Calu3 (cell line): ENCODE measurements at places on chromosomes 2 and 18. TPM values are rescaled to one million over a fixed set of nuclear protein-coding genes. Genes with fewer than 3 reads are reported as not detected.
A peak's percentile ranks its signal among the peaks of the same experiment; 100 is the strongest.

Gene CAPN13
- total RNA-seq = 11.8 and 12.0 TPM in 2 replicates

GRCh38 chr18:60804415-60804814 is 431.8 kb upstream of the MC4R start:
- DNase-seq = no peak

DNA sequence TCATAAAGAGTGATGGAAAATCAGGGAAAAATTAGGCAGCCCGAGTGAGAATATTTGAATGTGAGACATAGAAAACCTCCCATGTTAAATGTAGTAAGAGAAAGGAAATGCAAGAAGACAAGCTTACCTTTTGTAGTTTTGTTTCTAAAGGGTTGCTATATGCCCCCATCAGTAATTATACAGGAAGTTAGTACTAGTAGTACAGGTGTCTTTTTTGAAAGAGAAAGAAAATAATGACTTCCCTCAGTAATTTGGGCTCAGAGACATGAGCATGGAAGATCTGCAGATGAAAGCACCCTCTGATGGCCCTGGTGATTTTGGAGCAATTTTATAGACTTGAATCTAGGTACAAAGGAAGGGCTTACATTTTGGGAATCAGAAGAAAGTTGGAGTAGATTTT is 80.8 kb downstream of the RHBDD1 start:
- DNase-seq = no peak

DNA sequence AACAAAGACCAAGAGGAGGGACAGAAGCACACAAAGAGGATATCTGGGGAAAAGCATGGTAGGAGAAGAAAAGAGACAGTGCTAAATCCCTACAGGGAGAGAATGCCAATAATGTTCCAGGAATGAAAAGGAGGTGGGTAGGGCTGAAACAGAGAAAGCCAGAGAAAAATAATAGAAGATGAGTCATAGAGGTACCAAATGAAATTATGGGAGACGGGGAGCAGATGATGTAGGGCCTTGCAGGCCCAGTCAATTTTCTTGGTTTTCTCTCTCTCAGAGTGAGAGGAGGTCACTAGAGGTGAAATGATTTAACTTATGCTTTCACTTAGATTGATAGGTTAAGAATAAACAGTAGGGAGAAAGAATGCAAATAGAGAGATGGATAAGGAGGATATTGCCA is 61.5 kb downstream of the RPRM start:
- no peak for DNase-seq

GRCh38 chr2:16071865-16072637 is 131.7 kb downstream of the MYCN start:
- no peak for DNase-seq

DNA sequence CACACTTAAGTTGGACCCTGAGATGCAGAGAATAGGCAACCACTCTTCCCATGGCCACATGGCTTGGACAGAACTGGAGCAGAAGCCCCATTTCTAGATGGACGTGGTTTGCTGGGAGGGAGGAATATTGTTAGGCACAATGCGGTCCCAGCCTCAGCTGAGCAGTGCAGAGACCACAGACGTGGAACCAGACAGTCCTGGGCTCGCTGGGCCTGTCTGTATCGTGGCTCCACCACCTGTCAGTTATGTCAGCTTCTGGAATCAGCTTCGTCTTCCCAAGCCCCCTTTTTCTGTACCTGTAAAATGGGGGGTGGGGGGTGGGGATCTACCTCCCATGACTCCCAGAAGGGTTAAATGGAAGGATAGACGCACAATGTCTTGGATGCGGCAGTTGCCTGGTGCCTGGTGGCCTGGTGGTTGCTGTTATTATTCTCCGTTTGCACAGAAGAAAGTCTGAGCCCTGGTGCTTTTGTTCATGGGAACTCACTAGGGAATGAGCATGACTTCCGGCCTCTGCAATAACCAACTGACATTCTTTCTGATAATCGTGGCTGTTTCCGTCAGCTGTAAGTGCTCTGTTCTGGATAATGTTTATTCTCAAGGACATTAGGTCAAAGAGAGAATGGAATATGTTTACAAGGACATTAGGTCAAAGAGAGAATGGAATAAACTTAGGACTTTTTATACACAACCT is 31.4 kb downstream of the COLEC11 start:
- no peak for DNase-seq

DNA sequence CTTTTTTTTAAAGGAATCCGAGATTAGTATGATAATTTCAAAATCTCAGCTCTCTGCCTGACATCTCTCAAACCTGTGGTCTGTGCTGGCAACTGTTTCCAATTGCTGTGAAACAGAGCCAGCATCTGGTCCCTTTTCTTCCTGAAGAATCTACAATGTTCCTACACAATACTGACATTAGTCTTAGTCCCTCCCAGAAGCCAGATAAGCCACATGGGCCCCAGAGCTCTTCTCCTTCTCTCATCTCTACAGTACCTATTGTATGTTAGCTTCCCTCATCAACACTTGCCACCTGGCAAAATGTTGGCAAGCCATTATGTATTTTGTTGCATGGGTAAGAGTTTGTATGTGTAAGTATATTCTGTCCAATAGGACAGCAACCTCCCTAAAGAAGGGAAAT is 62.9 kb upstream of the CDKL4 start:
- no peak for DNase-seq

DNA sequence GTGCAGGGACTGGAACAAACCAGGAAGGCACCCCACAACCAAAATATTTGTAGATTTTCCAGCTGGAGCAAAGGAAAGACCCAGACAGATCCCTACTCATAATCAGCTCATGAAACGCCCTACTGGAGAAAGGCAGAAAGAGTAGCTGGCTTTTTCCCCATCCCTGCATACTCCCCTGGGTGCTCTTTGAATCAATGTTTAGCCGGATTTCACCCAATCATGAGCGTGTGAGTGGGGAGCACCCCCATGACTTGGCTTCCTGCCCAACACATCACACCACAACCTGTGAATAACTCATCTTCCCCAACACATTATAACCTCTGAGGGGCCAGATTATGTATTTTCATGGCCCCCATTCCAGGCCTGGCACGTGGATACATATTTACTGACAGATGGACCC is 35.1 kb upstream of the SLC14A1 start:
- DNase-seq = no peak

GRCh38 chr2:69436596-69436937 is 668 bp downstream of the NFU1 start:
- DNase-seq = no peak

Gene MAL
- not detected in 2 replicates for total RNA-seq

Gene C2orf49
- 18.1 and 19.0 TPM in 2 replicates for total RNA-seq

Gene MOCOS
- total RNA-seq = 24.5 and 25.7 TPM in 2 replicates

Gene CHRNG
- not detected in 2 replicates for total RNA-seq

- no peak for DNase-seq
Measured at GRCh38 chr18:2958819-2959298, 54.1 kb downstream of the LPIN2 start.

- DNase-seq = no peak
Measured at GRCh38 chr2:128444121-128444771, 125.6 kb upstream of the HS6ST1 start.

GRCh38 chr2:55519938-55520885 is 694 bp downstream of the CFAP36 start:
- peak; percentile 23 for DNase-seq

Gene MAP4K3
- total RNA-seq = 30.7 and 40.4 TPM in 2 replicates

DNA sequence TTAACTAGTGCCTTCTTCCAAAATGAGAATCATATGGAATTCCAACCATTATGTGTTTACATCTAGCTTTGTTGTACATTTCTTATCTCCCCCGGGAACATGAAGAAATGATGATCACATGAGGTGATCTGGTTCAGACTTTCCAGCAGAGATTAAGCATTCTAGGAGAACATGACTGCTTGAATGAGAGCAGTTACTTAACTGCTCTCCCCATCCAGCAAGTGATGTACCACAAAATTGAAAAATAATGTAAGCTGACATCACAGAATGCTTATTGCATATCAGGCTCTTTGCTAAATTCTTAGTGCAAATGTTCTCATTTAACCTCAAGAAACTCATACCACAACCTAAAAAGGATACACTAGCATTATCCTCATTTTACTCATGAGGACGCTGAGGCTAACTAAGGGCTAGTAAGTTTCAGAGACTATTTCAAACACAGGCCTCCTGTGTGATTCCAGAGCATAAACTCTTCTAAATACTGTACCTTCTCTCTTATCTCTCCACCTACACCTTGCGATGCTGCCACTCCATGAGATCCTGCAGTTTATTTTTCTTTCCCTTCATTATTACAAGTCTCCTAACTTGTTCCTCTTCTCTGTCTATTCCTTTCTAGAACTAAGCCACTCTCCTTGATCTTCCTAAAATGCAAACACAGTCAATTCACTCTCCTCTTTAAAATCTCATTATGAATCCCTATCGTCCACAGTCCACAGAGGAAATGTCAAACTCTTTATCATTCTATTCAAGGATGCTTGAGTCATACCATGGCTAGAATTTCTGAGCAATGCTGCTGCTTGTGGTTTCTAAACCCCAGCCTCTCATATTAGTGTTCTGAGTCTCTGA is 1224.8 kb upstream of the ZEB2 start:
- DNase-seq = no peak

DNA sequence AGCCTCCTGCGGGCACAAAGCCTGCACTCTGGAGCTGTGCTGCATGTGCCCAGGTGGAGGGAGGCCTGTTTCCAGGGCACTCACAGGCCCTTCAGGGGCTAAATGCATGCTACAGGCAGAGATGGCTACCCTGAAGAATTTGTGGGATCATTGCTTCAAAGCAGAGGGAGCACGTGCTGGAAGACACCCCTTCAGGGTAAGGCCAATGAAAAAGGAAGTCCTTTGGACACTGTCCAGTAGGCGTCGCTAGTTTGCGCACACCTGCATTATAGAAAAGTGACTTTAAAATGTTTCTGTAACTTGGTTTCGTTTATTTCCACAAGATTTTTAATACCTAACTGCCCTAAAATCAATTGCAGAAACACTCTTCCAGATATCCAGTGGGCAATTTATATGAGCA is 325.3 kb downstream of the ZNF516 start:
- DNase-seq = no peak

- DNase-seq = no peak
Measured at GRCh38 chr2:46984040-46984439, 68.4 kb upstream of the MCFD2 start.

Gene KCNE4
- total RNA-seq = not detected in 2 replicates

Gene GALNT3
- total RNA-seq = 75.0 and 79.8 TPM in 2 replicates

GRCh38 chr18:55585065-55585919 is 2.7 kb downstream of the TCF4 start:
- no peak for DNase-seq

DNA sequence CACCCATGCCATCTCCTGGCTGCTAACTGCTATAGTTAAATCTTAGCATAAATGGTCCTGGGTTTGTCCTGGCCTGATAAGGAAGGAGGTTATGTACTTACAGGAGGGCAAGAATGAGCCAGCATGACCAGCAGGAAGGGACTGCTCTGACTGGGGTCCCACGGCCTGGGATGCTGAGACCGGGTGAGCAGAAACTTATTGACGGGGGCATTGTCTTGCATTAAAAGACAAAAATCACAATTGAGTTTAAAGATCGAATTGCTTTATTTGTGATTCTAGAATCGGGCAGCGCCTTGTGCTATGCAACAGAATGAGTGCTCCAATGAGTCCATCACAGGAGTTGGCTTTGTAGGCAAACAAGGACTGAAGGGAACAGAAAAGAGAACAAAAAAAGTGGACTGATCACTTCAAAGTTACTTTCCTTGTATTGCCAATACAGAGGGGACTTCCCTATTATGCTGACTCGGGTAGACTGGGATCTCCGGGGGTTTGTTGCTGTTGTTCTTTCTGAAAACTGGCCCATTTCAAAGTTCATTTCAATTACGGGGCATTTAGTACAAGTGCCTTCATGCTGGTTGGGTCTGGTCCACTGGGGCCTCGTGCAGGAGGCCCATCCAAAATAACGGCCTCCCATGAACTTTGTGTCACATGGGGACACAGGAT is 87.1 kb upstream of the SLC66A3 start:
- no peak for DNase-seq

- no peak for DNase-seq
Measured at GRCh38 chr2:72278046-72278445, 130.4 kb upstream of the CYP26B1 start.

Gene LYPD6B
- 0.87 and 1.3 TPM in 2 replicates for total RNA-seq

Gene C2orf68
- 39.2 and 40.4 TPM in 2 replicates for total RNA-seq

DNA sequence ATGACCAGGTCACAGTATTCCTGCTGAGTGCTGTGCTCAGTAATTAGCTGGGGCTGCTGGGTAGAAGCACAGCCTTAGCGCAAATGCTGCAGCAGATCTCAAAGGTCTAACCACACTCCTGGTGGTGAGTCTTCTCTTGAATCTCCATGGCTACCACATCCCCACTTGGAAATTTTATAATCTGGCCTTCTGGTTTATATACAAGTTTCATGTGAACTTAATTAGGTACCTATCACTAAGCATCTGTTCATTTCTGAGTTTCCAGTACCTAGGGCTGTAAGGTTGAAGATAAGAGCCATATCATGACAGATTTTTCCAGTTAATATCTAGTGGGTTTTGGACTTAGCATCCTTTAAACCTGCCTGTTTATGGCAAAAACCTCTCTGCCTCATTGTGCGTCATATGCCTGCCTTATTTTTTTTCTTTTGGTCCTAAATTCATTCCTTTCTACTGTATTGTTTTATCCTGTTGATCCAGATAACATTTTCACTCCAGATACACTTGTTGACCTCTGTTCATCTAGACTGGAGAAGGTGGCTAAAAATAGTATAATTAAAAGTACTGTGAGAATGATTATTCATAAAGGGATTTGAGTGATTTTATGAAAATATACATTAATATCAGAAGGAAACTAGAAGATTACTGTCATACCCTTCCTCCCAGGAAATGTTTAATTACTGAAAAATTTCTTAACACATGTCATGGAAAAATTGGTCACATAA is 168.4 kb upstream of the THUMPD2 start:
- no peak for DNase-seq

Gene IL18R1
- 1.5 and 2.1 TPM in 2 replicates for total RNA-seq

Gene CDH7
- not detected in 2 replicates for total RNA-seq

DNA sequence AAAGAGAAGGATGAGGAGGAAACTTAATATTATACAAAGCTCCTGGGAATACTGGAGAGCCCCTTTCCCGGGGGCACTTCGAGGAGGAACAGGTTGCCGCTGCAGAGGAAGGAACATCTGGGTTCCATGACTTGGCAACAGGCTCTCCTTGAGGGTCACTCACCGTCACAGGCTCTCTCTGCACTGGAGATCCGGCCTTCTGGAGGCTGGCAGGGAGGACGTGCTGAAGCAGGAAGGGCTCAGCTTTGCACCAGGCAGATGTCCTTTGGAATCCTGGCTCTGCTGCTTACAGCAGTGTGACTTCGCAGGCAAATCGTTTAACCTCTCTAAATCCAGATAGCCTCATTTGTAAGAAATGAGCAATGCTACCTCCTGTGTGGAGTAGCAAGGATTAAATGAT is 2.9 kb upstream of the DPYSL5 start:
- DNase-seq = no peak

GRCh38 chr2:206438196-206438724 is 5.1 kb upstream of the ADAM23 start:
- DNase-seq = no peak

Gene TMEM182
- total RNA-seq = 12.1 and 12.9 TPM in 2 replicates

DNA sequence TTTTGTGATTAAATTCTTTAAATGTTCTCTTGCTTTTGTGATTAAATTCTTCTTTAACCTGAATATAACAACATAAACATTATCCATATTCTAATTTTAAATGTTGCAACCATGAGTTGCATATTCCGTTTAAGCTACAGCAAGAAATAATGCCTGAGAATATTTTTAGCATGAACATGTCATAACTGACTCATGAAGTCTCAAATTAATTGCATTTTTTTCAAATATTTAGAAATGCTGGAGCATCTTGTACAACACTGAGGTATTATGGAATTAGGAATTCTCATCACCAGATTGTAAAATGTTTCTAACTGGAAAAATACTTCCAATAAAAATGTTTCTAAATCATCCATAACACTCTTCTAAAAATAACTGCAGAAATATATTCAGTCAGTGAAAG is 14.7 kb downstream of the ROCK2 start:
- no peak for DNase-seq
